Posterior vena cava (tissue), 2 donors: ENCODE measurements at places on chromosomes 6 and 20.

- DNase-seq: no peak
These were observed 109.5 kb downstream of the CLVS2 start for GRCh38 chr6:123105561-123105960.

GRCh38 chr6:90677440-90677839 is 90.6 kb upstream of the MAP3K7 start:
- no peak for DNase-seq

DNA sequence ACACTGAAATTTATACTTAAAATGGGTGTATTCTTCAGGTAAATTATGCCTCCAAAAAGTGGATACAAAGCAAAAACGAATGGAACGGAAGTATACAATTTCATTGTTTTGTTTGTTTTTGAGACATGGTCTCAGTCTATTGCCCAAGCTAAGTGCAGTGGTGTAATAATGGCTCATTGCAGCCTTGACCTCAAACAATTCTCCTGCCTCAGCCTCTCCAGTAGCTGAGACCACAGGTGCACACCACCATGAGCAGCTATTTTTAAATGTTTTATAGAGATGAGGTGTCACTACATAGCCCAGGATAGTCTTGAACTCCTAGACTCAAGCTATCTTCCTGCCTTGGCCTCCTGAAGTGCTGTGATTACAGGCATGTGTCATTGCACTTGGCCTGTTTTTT is 122.2 kb downstream of the MAN1A1 start:
- no peak for DNase-seq

GRCh38 chr6:158999154-158999665 is 792 bp downstream of the RSPH3 start:
- DNase-seq: no peak
